ENCODE measurements at places on chromosomes 6 and 20.
A peak's percentile ranks its signal among the peaks of the same experiment; 100 is the strongest.

DNA sequence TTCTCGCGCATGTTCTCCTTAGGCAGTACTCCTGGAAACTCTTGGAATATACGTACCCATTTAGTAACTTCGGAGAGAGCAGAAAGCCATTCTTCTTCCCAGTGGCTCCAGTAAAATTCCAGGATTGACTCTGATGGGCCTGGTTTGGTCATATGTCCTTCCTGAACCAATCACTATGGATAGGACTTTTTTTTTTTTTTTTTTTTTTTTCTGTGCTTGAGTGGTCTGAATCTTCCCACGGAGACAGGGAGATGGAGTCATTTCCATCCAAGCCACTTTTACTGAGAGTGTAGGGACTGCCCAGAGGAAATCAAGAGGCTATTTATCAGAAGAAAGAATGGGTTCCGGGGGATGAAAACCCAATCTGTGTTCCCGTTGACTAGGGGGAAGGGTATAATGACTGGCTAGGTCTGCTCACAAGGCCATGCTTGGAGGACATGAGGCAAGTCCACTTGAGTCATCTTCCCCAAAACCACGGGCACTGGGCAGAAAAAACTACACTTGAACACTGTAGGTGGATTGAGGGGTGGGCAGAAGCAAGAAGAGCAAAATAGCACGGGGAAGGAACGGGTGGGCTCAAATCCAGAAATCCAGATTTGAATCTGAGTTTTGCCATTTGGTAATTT, 35.4 kb upstream of the MRPS18A start:
- no peak for DNase-seq

GRCh38 chr6:157909282-157909664, 72.4 kb upstream of the SYNJ2 start:
- no peak for DNase-seq

GRCh38 chr20:13105864-13106457, 97.2 kb downstream of the SPTLC3 start:
- DNase-seq = peak; percentile 2

- peak; percentile 35 for DNase-seq
Measured at GRCh38 chr6:14717307-14717706, 528.6 kb upstream of the JARID2 start.

DNA sequence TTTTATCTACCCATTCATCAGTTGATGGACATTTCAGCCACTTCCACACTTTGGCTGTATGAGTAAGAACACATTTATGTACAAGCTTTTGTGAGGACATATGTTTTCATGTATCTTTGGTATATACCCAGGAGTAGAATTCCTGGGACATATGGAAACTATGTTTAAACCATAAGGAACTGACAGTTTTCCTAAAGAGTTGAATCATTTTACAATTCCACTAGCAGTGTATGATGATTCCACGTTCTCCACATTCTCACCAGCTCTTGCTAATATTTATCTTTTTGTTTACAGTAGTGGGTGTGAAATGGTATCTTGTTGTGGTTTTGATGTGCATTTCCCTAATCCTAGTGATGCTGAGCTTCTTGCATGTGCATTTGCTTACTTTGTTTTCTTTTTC, 338.1 kb downstream of the PLCB1 start:
- no peak for DNase-seq

- DNase-seq = no peak
Measured at GRCh38 chr20:33971147-33971975, 22.4 kb upstream of the RALY start.

DNA sequence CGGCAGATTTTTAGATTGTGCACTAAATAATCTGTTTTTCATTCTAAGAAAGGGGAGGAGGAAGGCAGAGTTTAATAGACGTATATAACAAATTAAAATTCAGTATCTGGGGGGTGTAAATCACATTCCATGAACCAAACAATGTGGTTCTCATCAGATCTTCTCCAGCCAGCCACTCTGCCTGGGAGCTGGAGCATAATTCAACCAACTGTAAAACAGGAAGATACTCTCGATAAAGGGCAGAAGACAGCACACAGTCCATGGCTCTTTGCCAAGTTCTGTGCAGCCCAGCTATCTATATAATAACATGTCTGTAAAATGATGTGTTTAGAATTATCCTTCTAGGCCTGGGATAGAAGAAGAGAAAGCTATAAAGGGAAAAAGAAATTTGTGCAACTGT, 289.9 kb upstream of the ZFP64 start:
- no peak for DNase-seq

GRCh38 chr6:36980876-36981619, 4.9 kb downstream of the MTCH1 start:
- DNase-seq = no peak

GRCh38 chr6:15556711-15557110, 106.1 kb downstream of the DTNBP1 start:
- DNase-seq = no peak

- DNase-seq = no peak
Measured at GRCh38 chr6:170317718-170318117, 11.2 kb downstream of the FAM120B start.

DNA sequence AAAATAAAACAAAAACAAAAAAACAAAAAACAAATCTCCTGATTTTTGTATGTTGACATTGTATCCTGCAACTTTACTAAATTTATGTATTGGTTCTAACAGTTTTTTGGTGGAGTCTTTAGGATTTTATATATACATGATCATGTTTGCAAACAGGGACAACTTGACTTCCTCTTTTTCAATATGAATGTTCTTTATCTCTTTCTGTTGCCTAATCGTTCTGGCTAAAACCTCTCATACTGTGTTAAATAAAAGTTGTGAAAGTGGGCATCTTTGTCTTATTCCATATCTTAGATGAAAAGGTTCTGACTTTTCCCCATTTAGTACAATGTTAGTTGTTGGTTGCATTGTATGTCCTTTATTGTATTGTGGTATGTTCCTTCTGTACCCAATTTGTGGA, 261.7 kb upstream of the NOX3 start:
- no peak for DNase-seq

DNA sequence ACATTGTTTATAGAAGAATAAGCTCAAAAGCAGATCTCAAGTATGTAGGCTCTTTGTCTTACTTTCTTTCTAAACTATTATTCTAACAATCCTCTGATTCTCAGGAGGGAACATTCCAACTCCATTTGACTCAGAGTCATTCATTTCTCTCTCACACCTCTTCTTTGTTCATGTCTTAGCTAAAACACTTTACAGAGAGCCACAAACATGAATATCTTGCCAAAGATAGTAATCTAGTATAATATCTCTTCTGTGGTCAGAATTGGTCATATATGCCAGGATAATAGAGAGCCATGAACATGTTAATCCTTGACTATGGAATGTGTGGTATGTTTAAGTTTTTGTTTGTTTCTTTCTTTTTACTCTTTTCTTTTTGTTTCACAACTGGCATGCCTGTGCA, 456.0 kb upstream of the PTCHD4 start:
- DNase-seq = no peak

DNA sequence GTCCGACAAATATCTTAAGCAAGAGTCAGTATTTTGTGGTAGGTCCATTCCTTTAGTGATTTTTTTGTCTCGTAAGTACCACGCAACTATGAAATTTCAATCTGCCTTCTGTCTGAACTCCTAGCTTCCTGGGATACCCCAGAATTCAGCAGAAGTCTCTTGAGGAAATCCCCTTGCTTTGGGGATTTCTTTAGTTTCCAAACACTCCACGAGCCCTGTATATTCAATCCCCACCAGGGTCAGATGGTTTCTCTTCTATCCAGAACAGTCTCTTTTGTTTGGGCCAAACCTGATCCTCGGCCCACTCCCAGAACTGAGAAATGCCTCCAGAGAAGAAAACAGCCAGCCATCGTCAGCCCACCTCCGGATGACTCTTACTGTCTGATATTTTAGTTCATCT, 113.0 kb downstream of the CHD6 start:
- no peak for DNase-seq

GRCh38 chr6:33904050-33904746, 100.4 kb upstream of the MLN start:
- peak; percentile 59 for DNase-seq

DNA sequence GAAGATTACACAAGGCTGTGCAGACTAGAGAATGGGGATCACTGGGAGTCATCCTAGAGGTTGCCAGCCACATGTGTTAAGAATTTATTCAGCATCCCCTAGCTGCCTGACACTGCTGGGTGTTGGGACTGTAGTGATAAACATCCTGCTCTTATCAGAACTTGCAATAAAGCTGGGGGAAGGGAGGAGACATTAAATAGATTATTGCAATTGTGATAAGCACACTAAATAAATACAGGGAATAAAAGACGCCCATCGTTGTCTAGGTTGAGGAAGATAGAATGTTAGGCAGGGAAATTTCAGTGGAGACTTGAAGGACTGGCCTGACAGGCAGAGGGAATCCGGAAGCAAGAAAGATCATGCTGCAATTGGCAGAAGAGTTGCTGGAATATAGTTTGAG, 33.2 kb upstream of the TRAM2 start:
- DNase-seq = no peak

GRCh38 chr20:59790346-59790745, 143.1 kb downstream of the SYCP2 start:
- DNase-seq = no peak

Data from CD8-positive, alpha-beta memory T cell (primary cell).